ENCODE measurements at places on chromosomes 16 and 17.

GRCh38 chr16:76351441-76351840, 74.2 kb downstream of the CNTNAP4 start:
- no peak for DNase-seq

DNA sequence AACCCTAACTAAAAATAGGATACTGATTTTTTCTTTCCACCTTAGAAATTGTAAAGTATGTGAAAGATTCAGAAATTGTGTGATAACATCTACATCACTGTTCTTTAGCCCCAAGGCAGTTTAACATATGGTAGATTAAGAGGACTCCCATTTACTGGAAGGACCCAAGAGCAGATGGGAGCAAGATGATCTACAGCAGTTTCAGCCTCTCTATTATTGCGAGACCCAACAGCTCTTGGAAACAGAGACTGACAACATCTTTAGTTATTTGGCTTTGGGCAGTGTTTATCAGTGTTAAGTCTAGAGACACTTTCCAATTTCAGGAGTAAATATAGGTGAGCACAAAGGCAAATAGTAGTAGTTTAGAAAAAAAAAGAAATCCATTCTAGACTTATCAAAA, 124.9 kb upstream of the CORO6 start:
- DNase-seq, result no peak

- no peak for DNase-seq
These were observed 106.3 kb upstream of the ZFHX3 start for GRCh38 chr16:73154063-73154870.

GRCh38 chr16:30381291-30382041, 895 bp downstream of the SEPTIN1 start:
- DNase-seq, result no peak

DNA sequence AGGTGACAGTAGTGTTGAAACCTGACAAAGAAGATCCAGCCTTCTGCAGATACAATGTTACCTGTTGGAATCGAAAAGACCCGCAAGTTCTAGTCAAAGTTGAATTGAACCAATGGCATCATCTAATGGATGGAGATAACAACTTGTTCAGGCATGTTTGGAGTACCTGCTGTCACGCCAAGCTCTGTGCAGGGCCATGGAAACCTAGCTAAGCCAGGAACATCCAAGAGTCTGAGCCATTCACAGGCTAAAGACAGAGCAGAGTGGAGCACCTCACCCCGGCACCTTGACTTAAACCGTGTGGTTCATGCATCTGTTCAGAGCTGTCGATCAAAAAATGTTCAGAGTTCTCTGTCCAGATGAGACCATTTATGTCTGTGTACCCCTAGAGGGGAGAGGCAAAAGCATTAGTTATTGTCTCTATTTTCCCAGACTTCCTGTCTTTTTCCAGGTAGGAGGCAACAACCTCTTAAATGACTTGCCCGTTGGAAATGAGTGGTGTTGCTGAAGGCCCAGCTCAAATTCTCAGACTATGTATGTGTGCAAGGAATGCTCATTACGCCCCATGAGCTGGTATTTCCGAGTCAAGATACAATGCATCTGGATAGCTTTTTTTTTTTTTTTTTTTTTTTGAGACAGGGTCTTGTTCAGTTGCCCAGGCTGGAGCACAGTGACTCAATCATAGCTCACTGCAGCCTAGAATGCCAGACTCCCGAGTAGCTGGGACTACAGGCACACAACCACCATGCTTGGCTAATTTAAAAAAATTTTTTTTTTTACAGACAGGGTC, 44.9 kb upstream of the XYLT1 start:
- no peak for DNase-seq

All from cerebellum (tissue), 4 donors.